ENCODE measurements at places on chromosomes 6 and 20.
A peak's percentile ranks its signal among the peaks of the same experiment; 100 is the strongest.

GRCh38 chr6:135325624-135326424 lies 144.7 kb downstream of the MYB start:
- DNase-seq: no peak

- DNase-seq: no peak
Measured at GRCh38 chr6:39256294-39256940, 27.1 kb upstream of the KCNK5 start.

DNA sequence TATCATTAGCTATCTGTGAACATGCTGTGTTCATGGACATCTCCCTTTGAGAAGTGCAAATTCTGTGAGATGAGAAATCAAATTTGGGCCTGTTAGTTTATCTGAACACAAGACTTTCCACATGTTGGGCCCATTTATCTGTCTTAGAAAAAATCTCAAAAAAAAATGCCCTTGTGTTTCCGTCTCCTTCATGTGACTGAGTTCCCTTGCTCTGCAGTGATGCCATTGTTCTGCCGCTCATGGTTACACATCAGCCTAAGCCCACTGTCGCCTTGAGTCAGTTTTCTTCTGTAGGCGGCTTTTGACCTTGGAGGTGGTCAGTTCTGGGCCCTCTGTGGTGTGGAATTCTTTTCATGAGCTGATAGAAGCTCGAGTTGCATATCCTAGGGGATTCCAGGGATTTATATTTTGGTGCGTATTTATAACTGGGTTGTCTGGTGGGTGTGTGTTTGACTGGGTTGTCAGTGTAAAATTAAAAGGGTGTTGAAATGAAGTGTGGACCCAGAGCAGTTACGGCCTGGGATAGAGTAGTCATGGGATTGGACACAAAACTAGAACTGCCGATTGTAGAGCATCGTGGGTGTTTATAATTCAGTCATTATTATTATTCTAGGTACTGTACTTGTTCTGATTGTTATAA lies 156.7 kb downstream of the JARID2 start:
- DNase-seq: no peak

DNA sequence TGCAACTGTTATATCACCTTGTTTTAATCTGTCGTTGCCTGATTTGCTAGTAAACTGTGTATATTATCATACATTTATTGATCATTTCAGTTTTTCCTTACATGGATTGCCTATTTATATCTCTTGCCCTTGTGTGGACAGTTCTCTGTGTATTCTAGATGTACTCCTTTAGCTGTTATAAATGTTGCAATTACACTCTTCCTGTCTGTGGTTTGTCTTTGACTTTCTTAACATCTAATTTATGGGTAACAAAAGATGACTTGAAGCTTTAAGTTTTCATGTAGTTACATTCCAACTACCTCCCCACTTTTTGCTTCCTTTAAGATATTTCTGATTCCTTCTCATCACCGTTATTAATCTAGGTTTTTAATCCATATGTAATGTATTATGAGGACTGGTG lies 22.6 kb downstream of the PLCB1 start:
- no peak for DNase-seq

GRCh38 chr20:37179683-37180524 lies 556 bp upstream of the MROH8 start:
- DNase-seq: no peak

DNA sequence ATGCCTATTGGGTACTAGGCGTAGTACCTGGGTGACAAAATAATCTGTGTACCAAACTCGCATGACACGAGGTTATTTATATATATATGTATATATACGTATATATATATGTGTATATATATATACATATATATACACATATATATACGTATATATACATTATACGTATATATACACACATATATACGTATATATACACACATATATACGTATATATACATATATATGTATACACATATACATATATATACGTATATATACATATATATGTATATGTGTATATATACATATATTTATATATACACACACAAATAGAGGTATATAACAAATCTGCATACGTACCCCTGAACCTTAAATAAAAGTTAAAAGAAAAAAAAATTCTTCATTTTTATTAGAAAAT lies 103.2 kb downstream of the ZDHHC14 start:
- no peak for DNase-seq

DNA sequence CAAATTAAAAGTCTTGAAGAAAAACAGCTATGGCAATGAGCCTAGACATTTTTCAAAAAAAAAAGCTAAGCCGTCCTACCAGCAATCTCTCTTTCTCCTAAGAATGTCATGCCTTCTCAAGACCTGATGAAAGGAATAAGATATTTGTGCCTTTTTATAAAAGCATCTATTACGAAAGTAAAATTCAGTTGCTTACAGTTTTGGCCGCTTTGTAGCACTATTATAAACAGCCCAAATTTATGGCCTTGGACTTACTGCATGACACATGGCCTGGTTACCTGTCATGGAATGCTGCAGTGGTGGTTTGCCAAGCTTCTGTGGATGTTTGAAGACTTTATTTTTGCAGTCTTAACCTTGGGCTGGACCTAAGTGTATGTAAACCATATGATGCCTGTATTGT lies 22.2 kb upstream of the VAPB start:
- DNase-seq: no peak

GRCh38 chr20:62880147-62880934 lies 18.7 kb upstream of the TCFL5 start:
- DNase-seq: no peak

DNA sequence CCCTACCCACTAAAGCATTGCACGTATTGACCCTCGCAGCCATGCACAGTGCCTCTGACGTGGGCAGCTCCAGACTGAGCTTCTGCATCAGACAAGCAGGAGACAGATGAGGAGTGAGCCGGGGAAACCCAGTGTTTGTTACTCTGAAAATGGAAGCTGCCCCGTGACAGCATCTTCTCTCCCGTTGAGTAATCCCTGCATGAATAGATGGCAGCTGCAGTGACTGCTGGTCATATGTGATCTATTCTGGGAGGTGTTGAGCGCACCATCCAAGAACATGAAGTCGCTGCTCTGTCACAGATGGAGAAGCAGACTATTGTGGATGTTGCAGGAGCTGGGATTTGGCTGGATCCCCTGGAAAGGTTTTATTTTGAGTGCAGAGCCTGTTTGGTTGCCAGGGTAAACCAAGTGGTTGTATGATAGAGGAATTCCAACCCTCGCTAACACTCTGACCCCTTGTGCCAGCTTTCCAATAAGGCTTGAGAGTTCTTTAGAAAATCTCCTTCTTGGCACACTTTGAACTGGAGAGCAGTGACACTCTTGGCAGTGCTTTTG lies 242.2 kb downstream of the NRN1 start:
- no peak for DNase-seq

DNA sequence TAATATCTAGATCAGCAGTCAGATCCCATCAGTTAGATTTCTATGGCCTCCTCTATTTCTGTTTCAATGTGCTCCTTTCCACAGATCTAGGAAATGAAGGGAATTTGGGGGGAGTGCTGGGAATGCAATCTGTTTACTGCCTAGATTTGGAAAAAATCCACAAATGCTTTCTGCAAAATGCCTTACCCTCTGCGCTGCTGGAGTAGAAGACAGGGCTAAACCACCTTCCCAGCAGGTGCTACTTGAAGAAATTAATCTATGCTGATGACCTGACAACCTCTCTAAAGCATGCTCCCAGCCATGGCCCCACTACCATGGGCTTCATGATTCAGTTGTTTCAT lies 46.2 kb downstream of the LY86 start:
- no peak for DNase-seq

DNA sequence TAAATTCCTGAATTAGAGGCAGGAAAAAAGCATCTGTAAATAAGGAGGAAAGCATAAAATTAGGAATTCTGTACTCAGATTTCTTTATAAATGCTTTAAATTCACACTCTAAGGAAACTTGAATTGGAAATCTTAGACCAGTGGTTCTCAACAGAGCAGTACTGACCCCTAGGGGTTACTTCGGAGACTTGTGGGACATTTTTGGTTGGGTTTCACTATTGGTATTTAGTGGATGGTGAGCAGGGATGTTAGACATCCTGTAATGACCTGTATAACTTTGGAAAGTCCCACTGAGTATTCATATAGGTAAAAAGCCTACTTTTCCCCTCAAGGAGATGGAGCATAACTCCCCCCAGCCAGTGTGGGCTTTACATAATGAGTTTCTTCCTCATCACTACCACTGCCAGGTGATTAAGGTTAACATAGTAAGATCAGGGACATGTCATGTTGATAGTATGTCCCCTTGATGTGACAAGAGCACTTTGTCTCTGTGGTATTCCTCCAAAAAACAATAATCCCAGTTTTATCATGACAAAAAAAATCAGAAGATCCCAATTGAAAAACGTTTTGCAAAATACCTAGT lies 31.0 kb downstream of the GLO1 start:
- DNase-seq: peak; percentile 43

Measured in NCI-H345 (cell line).